ENCODE measurements at places on chromosomes 16 and 17. TPM values are rescaled to one million over a fixed set of nuclear protein-coding genes. Genes with fewer than 3 reads are reported as not detected.
A peak's percentile ranks its signal among the peaks of the same experiment; 100 is the strongest.

GRCh38 chr16:48637039-48637438 lies 27.1 kb upstream of the N4BP1 start:
- no peak for DNase-seq

The CRYM gene
- not detected for polyA plus RNA-seq

The TSNAXIP1 gene
- 0.79 TPM for polyA plus RNA-seq

The KRTAP4-9 gene
- polyA plus RNA-seq = 0.51 TPM

- peak; percentile 85 for DNase-seq
Measured at GRCh38 chr17:39621523-39622379, 5.0 kb upstream of the PPP1R1B start.

All from GM23248 (cell line).